ENCODE measurements at places on chromosomes 1 and 21. TPM values are rescaled to one million over a fixed set of nuclear protein-coding genes. Genes with fewer than 3 reads are reported as not detected.

DNA sequence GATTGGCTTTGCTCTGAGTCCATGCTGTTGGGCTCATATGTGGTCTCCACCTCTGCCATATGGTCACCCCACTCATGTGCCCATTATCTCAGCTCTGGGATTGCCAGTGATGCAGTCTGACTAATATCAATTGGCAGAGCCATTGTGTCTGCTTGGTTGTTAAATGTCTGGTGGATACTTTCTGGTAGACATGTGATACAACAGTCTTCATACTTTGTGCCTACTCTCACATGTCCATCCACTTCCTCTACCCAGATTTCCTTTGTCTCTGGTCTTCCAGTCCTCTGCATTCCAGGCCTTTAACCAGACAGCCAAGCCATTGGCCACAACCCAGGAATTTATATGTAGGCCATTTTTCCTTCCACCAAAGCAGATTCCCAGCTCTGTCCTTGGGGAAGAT lies 30.8 kb upstream of the DIPK1A start:
- DNase-seq = no peak
- H3K27me3 ChIP-seq = no peaks in the 10 kb centered on the region
- H3K4me3 ChIP-seq = no peak overlapping the region
- no peak overlapping the region for H3K27ac ChIP-seq
- H3K4me1 ChIP-seq = peaks cover 51% of the 10 kb centered on the region

DNA sequence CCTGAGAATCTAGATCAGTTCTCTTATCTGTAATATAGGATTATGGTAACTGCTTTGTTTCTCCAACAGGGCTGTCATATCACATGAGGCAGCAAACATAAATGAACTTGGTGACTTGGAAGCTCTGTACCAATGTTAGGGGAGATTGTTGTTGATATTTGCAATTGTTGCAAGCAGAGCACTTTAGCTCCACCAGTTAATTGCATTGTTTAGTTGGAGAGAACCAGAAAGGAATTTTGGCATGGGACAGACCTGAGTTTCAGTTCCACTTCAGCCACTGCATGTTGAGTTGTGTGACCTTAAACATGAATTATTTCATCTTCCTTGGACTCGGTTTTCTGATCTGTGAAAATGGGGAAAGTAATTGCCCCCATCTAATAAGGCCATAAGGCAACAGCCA lies 142.3 kb upstream of the JUN start:
- no peak overlapping the region for H3K4me3 ChIP-seq
- H3K27me3 ChIP-seq = no peaks in the 10 kb centered on the region
- peaks cover 28% of the 10 kb centered on the region for H3K4me1 ChIP-seq

DNA sequence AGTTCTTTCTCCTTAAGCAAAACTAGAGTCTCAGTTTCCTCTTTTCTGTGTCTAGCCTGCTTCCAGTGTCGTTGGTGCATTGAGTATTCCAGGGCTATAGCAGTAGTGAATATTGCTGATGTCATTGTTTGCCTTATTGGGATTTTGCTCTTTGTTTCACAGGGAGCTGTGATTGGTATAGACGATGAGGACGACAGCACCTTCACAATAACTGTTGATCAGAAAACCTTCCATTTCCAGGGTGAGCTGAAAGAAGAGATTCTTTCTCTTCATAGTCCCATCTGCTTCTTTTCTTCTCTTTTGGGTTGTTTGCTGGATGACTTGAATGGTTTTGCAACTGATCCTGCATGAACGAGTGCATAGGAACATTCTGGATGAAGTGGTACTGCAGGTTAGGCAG lies 52.4 kb downstream of the OSBPL9 start:
- no peaks in the 10 kb centered on the region for H3K27me3 ChIP-seq
- DNase-seq = no peak
- no peaks in the 10 kb centered on the region for H3K36me3 ChIP-seq
- H3K4me1 ChIP-seq = no peaks in the 10 kb centered on the region
- H3K27ac ChIP-seq = no peak overlapping the region

DNA sequence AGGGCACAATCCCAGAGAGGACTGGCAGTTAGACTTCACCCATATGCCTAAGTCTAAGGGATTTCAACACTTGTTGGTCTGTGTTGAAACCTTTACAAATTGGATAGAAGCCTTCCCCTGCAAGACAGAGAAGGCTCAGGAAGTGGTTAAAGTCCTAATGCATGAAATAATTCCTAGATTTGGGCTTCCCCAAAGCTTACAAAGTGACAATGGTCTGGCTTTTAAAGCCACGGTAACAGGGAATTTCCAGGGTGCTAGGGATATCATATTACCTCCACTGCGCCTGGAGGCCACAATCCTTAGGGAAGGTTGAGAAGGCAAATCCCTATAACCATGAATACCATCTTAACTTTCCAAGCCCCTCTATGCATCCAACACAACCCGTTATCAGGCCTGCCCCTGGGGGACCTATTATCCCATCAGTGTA lies 3.3 kb upstream of the FMO4 start:
- no peaks in the 10 kb centered on the region for H3K36me3 ChIP-seq
- H3K4me3 ChIP-seq = no peak overlapping the region
- H3K27me3 ChIP-seq = no peaks in the 10 kb centered on the region
- H3K27ac ChIP-seq = no peak overlapping the region
- DNase-seq = no peak

GRCh38 chr21:29105218-29105617 lies 25.2 kb upstream of the MAP3K7CL start:
- no peak for DNase-seq
- H3K27ac ChIP-seq = no peak overlapping the region
- no peaks in the 10 kb centered on the region for H3K36me3 ChIP-seq
- H3K4me3 ChIP-seq = no peak overlapping the region

GRCh38 chr1:183239793-183240525 lies 53.9 kb downstream of the LAMC2 start:
- no peak for DNase-seq
- H3K27ac ChIP-seq = no peak overlapping the region
- H3K4me3 ChIP-seq = no peak overlapping the region
- H3K27me3 ChIP-seq = no peaks in the 10 kb centered on the region
- no peaks in the 10 kb centered on the region for H3K36me3 ChIP-seq

GRCh38 chr1:218863987-218864386 lies 309.7 kb upstream of the LYPLAL1 start:
- H3K4me1 ChIP-seq = no peaks in the 10 kb centered on the region
- no peak overlapping the region for H3K27ac ChIP-seq
- H3K4me3 ChIP-seq = no peak overlapping the region
- no peaks in the 10 kb centered on the region for H3K27me3 ChIP-seq

DNA sequence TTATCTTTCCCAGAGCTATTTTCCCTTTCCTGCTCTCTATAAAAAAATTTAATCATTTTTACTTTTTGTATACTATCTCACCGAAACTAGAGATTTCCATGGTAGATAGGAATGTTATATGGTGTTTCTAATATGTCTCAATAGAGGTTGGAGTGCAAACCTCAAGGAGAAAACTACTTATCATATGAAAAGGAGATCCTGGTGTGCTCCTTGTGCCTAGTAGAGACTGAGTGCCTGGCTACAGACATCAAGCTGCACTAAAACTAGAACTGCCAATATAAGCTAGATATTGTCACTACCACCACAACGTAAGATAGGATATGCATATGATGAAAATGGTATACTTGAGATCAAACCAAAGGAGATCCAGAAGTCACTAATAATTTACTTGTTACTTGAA lies 67.0 kb downstream of the RGS18 start:
- no peaks in the 10 kb centered on the region for H3K4me1 ChIP-seq
- H3K27ac ChIP-seq = no peak overlapping the region
- H3K27me3 ChIP-seq = no peaks in the 10 kb centered on the region
- DNase-seq = no peak

GRCh38 chr1:19352839-19353238 lies 40.7 kb downstream of the SLC66A1 start:
- peaks cover 74% of the 10 kb centered on the region for H3K36me3 ChIP-seq
- no peak for DNase-seq
- no peak overlapping the region for H3K4me3 ChIP-seq
- H3K27ac ChIP-seq = no peak overlapping the region

The DIRAS3 gene
- 0.16 TPM for total RNA-seq

The SLFNL1 gene
- total RNA-seq = 0.09 TPM

The PTPN7 gene
- total RNA-seq = 446 TPM

The UTS2 gene
- total RNA-seq = not detected

The CGN gene
- total RNA-seq = 1.6 TPM

The DDAH1 gene
- not detected for total RNA-seq

All from CD8-positive, alpha-beta memory T cell (primary cell).